ENCODE measurements at places on chromosomes 1 and 21. TPM values are rescaled to one million over a fixed set of nuclear protein-coding genes. Genes with fewer than 3 reads are reported as not detected.

The RNU1-1 gene
- 12,033 TPM for total RNA-seq

The KCNN3 gene
- total RNA-seq = 26.9 TPM

The ZNF648 gene
- 0.39 TPM for total RNA-seq

The FAM177B gene
- not detected for total RNA-seq

The LCA5L gene
- 0.68 TPM for total RNA-seq

The RGS4 gene
- 457 TPM for total RNA-seq

The VWA5B1 gene
- 0.66 TPM for total RNA-seq
